ENCODE measurements at places on chromosomes 11 and 22.

GRCh38 chr11:66857234-66857926 is 516 bp downstream of the LRFN4 start:
- no peak for DNase-seq

DNA sequence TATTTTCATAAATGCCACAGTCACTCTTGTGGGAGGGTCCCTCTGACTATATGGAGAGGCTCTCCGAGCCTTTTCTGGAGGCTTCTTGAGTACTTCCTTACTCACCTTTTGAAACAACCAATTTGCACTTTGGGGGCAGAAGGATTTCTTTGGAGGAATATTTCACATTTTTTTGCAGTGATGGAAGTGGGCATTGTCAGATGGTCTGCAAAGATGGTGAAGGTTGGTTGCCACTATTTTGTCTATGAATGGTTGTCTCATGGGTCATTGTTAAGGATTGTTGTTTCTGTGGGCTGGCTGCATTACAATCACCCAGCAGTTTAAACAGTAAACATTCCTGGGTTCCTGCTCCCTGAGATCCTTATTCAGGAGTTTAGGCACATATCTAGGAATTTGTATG is 388.2 kb downstream of the TMEM135 start:
- DNase-seq, result no peak

DNA sequence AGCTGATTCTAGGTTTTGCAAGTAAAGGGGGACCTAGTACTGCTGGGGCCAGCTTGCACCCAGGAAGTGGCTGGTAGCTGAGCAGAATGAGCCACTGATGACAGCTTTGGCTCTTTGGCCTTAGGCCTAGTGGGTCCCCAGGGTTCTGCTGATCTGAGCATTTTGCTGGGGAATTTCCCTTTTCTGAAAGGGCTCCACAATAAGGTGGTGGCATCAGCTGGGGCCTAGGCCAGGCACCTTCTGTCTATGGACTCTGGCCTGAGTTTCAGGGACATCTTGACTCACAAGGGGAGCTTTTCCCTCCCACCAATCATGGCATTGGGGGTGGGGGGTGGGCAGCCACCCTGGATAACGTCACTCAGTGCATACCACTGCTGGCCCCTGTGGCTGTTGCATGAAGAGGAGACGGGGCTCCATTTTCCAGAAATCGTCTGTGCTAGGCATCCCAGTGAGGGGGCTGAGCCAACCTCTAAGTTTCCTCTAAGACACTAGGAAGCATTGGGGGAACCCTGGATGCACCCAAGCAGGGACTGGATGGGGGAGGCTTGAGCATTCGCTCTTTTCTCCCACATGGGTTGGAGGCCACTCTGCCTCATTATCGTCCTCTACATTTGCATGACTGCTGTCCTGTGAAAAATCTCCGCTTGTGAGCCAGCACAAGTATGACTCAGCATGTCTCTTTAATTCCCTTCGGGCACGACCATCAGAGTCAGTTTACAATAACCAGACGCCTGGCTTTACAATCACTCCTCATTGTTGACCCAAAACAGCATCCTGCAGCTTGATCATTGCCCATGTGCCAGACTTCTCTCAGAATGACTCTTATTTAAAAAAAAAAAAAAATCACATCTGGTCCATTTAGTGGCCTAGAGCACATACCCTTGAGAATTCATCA is 145.0 kb upstream of the THY1 start:
- DNase-seq, result no peak

DNA sequence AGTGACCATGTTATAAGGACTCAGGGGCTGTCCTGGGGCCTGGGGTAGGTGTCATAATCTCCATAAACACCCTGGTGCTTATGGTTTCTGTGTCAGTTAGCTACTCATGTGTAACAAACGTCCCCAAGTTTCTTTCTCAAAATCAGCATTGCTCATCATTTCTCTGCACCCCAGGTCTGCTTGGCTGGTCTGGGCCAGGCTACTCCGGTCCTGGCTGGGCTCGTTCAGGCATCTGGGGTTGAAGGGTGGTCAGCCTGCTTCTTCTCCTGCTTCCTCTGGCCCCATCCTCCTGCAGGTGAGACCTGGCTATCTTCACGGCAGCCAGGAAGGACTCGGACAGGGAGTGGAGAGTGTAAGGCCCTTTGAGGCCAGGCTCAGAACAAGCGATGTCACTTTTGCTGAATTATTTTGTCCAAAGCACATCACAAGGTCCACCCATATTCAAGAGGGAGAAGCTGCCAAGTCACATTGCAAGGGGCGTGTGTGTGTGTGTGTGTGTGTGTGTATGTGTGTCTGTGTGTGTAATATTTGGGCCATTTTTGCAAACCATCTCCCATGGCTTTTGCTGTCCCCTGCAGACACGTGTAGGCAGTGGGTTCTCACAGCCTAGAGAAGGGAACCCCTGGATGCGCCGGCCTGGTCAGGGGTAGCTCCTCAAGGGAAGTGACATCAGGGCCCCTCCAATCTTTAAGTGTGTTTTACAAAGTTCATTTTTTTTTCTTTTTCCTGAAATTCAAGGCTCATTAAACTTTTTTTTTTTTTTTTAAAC is 535.8 kb downstream of the TBC1D22A start:
- no peak for DNase-seq

DNA sequence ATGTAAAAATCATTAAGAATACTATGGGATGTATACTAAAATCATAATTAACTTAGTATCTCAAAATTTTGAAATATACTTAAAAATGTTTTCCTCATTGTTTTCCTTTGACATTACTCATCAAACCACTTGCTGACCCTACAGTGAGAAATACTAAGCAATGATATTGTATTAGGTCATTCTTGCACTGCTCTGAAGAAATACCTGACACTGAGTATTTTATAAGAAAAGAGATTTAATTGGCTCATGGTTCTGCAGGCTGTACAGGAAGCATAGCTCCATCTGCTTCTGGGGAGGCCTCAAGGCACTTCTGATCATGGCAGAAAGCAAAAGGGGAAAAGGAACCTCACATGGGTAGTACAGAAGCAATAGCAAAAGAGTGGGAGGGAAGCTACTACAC is 950.9 kb upstream of the CHORDC1 start:
- no peak for DNase-seq

DNA sequence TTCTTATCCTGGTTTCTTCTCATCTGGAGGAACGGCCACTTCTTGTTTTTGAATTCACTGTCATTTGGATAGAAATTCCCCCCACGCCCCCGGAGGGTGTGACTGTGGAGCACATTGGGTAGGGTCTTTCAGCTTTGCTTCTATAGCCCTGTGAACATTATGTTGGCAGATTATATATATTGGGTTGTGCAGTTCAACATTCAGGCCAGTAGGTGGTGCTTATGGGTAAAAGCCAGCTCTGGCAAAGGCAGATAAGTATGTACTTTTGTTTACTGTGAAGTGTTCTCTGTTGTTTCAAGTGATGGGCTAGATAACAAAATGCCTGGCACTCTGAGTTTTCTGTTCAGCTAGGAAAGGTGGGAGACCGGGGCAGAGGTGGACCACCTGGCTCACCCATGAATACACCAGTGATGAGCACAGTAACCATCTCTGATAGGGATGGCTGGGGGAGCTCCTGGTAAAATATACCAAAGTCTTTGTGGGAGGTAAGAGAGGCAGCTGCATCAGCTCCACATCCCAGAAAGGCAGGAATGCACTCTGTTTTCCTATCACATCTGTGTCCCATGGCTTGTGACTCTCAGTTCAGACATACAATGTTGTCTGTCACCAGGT is 1348.2 kb upstream of the RAG2 start:
- no peak for DNase-seq

DNA sequence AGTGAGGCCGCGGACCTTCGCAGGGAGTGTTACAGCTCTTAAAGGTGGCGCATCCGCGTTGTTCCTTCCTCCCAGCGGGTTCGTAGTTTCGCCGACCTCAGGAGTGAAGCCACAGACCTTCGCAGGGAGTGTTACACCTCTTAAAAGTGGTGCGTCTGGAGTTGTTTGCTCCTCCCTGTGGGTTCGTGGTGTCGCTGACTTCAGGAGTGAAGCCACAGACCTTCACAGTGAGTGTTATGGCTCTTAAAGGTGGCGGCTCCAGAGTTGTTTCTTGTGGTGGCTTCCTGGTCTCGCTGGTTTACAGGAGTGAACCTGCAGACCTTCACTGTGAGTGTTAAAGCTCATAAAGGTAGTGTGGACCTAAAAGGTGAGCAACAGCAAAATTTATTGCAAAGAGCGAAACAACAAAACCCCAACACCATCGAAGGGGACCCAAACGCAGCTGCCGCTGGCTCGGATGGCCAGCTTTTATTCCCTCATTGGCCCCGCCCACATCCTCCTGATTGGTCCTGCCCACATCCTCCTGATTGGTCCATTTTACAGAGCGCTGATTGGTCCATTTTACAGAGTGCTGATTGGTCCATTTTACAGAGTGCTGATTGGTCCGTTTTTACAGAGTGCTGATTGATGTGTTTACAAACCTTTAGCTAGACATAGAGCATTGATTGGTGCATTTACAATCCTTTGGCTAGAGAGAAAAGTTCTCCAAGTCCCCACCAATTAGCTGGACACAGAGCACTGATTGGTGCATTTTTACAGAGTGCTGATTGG is 1.2 kb upstream of the TMEM45B start:
- no peak for DNase-seq

DNA sequence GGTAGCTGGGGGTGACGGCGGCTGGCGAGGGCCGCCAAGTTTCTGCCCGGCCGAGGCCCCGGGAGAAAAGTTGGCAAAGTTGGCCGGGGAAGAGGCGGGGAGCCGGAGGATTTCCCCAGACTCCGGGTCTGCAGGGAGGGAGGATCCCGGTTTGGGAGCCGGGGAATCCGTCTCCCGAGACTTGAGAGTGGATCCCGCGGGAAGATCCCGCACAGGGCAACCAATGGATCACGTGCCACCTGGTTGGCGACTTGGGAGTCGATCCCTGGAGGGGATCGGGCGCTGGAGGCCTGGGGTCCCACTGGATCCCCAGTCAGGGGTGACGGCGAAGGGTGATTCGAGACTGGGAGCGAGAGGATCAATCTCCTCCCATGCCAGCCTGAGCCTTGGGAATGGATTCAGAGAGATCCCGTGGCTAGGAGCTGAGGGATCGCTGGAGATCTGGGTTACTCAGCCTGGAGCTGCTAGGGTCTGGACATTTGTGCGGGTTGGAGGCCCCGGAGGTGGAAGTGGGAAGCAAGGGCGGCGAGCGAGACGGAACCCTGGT is 394 bp downstream of the KIAA1671 start:
- DNase-seq, result no peak

DNA sequence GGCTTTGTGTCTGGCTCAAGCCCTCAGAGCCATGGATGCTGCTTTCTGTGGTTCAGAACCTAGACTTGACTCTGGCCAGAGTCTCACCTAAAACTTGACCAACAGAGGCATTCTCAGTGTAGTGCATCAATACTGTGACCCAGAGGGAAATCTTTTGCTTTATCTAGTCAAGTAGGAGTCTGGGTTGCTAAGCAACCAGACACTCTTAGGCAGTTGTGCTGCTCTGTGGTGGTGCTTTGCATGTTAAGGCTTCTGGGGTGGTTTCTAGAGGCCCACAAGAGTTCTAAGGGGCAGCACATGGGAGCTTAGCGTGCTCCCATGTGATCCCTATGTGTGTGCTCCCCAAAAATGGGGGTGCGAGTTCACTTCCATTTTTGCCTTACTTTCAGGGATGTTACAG is 224.6 kb upstream of the PLET1 start:
- DNase-seq, result no peak

DNA sequence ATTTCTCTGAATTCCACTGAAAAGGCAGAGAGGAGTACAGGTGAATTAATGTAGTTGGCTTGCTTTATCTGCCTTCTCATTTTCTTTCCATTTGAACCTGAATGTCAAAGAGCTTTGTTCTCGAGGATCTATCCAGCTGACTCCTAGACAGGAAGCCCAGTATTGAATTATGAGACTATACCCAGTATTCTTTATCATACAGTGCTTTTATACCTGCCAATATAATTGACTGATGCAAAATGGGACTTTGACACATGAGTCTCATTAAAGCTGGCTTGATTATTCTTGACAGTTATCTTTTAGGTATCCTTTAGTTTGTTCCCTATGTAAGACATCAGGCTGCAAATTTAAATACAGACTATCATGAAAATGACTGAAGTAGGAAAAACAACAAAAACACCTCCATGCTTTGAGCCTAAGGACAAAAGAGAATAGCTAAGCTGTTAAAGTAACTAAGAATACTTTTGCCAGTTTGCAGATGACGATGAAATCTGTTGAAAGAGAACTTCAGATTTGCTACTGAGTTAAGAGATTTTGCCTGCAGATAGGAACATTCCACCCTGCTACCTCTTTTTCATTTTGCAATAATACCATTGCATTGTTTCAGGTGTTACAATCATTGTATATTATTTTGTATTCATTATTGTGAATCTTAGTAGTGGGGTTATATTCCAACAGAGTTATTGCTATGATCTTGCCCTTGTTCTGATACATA is 117.1 kb downstream of the ENTHD1 start:
- no peak for DNase-seq

GRCh38 chr22:41845380-41846267 is 12.7 kb downstream of the SREBF2 start:
- no peak for DNase-seq

GRCh38 chr11:76765863-76766350 is 17.2 kb upstream of the TSKU start:
- no peak for DNase-seq

GRCh38 chr11:122666743-122667142 is 11.2 kb downstream of the UBASH3B start:
- DNase-seq, result no peak

GRCh38 chr11:362642-363442 is 6.5 kb upstream of the B4GALNT4 start:
- DNase-seq, result no peak

DNA sequence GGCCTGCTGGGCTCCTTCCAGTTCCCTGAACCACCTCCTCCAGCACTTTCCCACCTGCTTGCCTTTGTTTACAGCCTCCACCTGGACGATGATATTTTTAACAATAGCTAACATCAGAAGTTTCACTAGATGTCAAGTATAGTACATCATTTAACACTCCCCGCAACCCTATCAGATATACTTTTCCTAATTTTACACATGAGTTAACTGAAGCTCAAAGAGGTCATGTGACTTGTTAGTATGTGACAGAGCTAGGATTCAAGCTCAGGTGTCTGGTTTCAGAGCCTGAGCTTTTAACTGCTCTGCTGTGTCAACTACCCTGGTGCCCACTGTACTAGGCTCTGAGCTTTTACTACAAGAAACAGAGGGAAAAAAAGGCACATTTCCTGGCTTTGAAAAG is 14.3 kb upstream of the HPX start:
- no peak for DNase-seq

- no peak for DNase-seq
Measured at GRCh38 chr11:113373306-113373705, 14.3 kb upstream of the ANKK1 start.
